ENCODE measurements at places on chromosomes 16 and 17.
A peak's percentile ranks its signal among the peaks of the same experiment; 100 is the strongest.

DNA sequence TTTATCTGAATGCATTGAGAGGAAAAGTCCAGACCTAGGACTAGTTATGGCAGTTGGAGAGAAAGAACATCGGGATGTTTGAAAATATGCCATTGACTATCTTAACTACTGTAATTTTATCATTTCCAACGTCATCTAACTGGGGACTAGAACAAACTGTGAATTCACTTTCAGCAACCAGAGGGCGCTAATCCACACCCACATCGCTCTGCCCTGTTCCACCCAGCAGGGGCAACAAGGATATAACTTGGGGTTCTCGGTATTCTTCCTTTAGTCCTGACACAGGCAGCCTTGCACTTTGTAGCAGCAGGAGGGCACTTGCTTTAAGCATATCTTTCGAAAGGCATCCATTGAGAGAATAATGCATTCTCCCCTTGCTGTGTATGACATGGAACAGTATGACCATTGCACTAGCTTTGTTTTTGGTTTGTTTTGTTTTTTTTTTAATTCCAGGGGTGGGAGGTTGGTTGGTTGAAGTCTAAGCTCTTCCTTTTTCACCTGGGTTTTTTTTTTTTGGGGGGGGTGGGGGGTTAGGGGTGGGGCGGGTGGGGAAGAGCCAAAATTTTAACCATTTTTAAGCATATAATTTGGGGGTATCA is 31.5 kb downstream of the SIAH1 start:
- DNase-seq = peak; percentile 38

GRCh38 chr17:38601539-38602351 is 4.0 kb downstream of the SRCIN1 start:
- no peak for DNase-seq

DNA sequence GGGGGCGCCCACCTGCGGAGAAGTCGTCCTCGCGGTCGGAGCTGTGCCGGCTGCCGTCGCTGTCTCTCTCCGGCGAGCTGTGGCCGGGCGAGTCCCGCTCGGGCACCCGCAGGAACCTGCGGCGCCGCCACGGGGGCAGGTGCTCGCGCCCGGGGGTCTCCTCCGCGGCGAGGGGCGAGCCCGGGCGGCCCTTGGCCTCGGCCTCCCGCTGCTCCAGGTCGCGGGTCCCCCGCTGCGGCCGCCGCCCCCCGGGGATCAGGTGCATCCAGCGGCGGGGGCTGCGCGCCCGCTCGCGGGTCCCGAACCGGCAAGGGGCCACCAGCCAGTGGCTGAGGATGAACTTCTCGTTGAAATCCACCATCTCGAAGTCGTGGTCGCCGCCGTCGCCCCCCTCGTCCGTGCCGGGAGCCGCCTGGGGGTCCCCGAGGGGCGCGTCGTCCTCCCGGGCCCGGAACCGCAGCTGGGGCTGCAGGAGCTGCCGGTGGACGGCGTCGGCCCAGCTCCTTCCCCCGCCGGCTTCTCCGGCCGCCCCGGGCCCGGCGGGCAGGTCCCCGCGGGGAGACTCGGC is 41.4 kb upstream of the BHLHA9 start:
- DNase-seq = no peak

- DNase-seq = no peak
Measured at GRCh38 chr17:77857613-77858012, 100.9 kb upstream of the TNRC6C start.

GRCh38 chr16:31402687-31403086 is 9.6 kb downstream of the ITGAD start:
- DNase-seq = no peak

GRCh38 chr17:409308-409847 is 56.8 kb upstream of the RPH3AL start:
- DNase-seq = no peak

GRCh38 chr16:69779724-69780123 is 17.6 kb downstream of the WWP2 start:
- no peak for DNase-seq

DNA sequence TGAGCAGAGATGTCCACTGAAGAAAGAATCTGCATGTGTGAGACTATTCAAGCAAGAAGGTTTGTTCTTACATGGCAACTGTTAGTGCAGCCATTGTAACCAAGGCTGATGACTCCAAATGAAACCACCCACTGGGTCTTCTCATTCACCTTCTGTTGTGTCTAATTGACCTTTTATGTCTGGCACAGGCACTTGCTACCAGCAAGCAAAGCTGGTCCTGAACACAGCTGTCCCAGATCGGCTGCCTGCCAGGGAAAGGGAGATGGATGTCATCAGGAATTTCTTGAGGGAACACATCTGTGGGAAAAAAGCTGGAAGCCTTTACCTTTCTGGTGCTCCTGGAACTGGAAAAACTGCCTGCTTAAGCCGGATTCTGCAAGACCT is 3.6 kb downstream of the CDC6 start:
- DNase-seq = no peak

DNA sequence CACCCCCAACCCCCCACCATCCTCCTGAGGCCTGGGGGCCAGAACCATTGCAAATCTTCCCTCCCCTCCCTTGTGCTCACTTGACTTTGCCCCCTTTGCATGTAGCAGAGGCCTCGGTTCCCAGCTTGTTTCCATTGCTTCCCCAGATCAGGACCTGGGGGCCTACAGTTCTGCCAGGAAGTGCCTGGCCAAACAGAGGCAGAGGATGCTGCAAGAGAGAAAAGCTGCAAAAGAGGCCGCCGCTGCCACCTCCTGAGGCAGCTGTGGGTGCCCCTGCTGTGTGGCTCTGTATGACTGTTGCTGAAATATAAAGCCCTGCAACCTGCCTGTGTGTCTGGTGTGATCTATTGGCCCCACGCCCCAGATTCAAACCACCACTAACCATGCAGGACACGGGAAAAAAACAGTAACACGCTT is 2.3 kb downstream of the NDUFB10 start:
- no peak for DNase-seq

GRCh38 chr17:13753154-13753553 is 151.4 kb upstream of the HS3ST3A1 start:
- DNase-seq = no peak

Data from effector memory CD4-positive, alpha-beta T cell (primary cell).